OCI-M1 (cell line): ENCODE measurements at places on chromosomes 2 and 18.

GRCh38 chr2:19868701-19869580 is 32.8 kb downstream of the TTC32 start:
- DNase-seq, result no peak

GRCh38 chr2:238869293-238870124 is 21.6 kb downstream of the TWIST2 start:
- DNase-seq, result no peak

DNA sequence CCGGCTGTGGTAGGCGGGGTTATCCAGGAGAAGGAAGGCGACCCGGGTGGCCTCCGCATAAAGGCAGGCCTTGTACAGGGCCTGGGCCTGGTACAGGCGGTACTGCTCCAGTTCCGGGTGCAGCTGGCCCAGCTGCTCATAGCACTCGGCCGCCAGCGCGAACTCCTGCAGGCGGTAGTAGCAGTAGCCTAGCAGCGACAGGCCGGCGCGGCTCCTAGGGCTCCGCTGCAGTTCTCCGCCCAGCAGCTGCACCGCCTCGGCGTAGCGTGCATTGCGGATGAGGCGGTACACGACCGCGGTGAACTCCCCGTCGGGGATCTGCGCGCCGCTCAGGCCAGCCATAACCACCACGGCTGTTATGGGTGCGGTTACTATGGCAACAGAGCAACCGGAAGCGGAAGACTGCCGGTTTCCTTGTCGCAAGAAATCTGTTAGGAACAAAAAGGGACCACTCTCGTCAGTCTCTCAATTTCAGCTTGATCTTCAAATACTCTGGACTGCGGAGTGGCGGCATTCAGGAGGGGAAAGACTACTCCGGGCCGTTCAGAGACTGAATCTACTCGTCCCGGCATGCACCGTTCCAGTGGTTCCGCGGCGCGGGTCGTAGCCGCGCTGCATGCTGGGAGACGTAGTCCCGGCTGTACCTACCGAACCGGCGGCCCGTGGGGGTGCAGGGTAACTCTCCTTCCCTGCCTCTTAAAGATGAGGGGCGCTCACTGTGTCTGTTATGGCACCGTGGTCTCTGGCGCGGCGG is 160.0 kb downstream of the AGPS start:
- peak; percentile 96 for DNase-seq

- DNase-seq, result no peak
These were observed 3.4 kb downstream of the CASP8 start for GRCh38 chr2:201263779-201264178.

DNA sequence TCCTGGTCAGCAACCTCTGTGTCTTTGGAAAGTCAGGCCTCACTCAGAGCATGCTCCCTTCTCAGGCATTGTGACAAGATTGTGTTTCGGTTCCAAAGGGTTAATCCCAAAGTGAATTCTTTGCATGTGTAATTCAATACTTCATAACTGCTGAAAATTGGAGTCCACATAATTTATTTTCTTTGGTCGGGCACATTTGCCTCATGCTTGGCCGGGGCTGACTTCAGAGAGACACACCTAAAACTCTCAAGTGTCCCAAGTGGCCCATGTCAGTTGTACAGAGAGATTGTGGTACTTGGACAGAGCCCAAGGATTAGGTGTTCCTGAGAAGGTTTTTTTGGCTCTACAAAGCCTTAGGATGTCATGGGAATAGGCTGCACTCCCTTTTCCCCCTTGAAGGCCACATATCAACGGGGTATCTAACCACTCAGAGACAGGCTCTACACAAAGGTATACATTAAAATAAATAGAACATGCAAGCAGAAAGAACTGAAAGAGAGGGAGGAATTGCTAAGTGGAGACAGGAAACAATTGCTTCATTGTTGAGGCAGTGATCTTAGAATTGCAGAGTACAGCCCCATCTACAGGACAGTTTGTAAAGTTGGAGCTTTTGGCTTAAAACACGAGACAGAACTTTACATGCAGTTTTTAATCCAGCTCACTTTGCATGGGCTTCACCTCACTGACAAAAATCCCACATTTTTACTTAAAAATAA is 1232.3 kb upstream of the ZEB2 start:
- DNase-seq, result peak; percentile 88

- DNase-seq, result no peak
These were observed 187.5 kb upstream of the DTNA start for GRCh38 chr18:34522603-34523002.

- no peak for DNase-seq
These were observed 31.3 kb downstream of the TMEM247 start for GRCh38 chr2:46510598-46511177.

DNA sequence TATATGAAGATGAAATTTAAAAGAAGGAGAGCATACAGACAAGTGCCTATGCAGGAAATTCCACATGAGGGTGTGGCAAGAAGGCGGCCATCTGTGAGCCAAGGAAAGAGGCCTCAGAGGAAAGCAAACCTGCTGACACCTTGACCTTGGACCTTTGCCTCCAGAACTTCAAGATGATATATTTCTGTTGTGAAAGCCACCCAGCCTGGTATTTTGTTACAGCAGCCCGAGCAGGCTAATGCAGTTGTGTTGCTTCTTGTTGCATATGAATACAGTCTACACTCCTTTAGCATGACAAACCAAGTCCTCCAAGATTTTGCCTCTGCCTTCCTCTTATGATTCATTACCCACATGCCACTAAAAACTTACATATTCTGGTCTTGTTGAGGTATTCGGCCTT is 374.8 kb upstream of the TRIB2 start:
- DNase-seq, result no peak

DNA sequence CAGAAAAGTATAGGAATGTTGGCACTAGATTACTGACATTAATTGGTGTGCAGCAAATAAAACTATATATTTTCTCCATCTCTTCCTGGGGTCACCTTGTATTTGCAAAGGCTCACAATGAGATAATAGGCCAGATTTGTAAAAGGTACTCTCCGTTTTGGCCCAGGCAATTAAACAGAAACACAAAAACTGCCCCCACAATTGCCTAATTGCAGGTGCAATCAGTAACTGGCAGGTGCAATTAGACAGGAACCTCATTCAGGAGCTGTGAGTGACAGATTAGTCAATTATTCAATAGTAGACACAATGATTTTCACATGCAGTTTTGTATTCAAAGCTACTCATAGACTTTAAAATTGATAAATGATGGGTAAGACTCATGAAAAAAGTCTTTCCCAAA is 451.4 kb upstream of the ID2 start:
- DNase-seq, result no peak

GRCh38 chr18:59810735-59811520 is 88.9 kb upstream of the PMAIP1 start:
- no peak for DNase-seq

DNA sequence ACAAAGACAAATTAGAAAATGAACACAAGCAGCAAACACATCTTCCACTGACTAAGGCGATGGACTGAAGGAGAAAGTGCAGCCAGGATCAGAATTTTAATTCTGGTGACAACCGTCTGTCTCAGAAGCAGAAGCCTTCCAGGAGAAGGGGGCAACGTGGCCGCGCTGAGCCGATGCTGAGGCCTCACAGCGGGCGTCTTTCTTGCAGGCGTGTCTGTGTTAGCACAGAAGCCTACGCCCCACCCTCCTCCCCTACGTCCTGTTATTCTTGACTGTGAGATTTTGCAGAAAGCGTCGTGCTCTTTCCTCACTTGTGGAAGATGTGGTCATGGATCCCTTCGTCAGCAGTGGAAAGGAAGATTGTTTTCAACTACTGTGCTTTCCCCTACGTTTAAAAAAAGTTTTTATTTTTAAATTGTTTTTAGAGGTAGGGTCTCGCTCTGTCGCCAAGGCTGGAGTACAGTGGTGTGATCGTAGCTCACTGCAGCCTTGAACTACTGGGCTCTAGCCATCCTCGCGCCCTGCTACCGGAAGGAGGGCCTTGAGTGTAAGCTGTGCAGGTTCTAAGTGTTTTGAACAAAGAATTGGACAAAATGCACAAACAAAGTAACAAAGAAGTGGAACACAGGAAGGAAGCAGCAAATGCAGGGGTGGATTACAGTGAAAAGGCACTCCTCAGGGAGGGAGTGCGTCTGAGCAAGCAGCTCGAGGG is 422.0 kb downstream of the GALR1 start:
- no peak for DNase-seq

GRCh38 chr18:33113416-33113815 is 327.1 kb downstream of the CCDC178 start:
- DNase-seq, result no peak

DNA sequence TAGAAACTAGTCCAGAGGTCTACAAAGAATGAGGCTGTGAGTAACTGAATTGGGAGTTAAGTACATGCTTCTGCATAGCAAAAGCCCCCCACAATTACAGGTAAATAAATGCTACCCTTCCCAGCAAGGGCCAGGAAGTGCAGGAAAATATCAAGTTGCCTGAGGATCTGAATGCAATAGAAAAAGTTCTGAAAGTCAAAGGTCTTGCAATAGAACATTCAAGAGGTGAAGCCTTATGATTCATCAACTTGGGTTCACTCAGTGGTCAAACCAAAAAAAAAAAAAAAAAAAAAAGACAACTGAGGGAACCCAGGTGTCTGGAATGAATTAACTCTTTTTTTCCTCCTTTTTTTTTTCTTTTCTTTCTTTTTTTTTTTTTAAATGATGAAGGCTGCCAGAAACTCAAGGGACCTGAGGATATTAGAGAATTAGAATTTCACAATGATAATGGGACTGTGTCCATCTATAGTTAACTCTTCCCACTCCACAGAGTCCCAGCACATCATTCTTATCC is 42.9 kb upstream of the RFX8 start:
- DNase-seq, result no peak

DNA sequence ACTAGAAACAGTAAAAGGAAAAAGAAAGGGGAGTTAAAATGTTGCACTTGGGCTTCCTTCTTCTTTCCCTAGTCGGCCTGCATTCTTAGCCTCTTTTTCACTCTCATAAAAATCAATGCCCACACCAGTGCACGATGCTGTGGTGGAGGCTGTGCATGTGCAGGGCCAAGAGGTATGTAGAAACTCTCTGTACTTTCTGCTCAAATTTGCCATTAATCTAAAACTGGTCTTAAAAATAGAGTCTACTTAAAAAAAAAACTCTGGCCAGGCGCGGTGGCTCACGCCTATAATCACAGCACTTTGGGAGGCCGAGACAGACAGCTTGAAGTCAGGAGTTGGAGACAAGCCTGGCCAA is 11.1 kb downstream of the TRAPPC8 start:
- DNase-seq, result no peak

GRCh38 chr2:16271231-16271896 is 331.0 kb downstream of the MYCN start:
- no peak for DNase-seq

GRCh38 chr2:238220892-238221521 is 17.5 kb upstream of the ILKAP start:
- DNase-seq, result no peak

DNA sequence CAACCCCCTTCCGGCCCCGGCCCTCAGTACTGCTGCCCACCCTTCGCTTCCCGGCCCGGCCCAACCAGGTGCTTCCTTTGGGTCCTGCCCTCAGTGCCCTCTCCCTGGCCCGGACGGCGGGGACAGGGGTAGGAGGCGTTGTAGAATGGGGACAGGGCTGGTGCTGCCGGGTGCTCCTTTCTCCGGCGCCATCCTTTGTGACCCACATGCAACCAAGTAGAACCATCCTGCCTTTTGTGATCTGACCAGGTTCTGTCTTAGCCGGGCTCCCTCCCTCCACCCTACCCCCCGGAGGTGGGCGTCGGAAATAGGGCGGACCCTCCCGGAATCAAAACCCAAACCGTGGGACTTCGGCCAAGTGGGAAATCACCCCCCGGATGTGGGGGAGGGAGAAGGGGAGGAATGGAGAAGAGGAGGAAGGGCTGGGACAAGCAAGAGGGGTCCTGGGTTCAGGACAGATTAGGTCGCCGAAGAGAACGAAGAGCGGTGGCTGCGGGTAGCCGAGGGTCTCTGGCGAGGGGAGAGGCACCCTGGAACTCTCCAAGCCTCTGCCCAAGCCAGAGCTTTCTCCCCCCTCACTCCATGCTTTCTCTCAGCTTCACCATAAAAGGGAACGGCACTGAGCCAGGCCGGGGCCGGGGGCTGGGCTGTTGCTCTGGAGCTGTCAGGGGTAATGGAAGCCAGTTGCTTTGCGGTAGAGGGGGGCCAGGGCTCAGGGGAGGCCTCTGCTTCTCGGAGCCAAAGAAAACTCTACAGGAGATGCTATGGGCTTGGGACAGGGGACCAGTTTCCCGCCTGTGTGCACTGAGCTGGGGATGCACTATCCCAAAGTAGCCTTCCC is 756 bp upstream of the OST4 start:
- DNase-seq, result peak; percentile 58

DNA sequence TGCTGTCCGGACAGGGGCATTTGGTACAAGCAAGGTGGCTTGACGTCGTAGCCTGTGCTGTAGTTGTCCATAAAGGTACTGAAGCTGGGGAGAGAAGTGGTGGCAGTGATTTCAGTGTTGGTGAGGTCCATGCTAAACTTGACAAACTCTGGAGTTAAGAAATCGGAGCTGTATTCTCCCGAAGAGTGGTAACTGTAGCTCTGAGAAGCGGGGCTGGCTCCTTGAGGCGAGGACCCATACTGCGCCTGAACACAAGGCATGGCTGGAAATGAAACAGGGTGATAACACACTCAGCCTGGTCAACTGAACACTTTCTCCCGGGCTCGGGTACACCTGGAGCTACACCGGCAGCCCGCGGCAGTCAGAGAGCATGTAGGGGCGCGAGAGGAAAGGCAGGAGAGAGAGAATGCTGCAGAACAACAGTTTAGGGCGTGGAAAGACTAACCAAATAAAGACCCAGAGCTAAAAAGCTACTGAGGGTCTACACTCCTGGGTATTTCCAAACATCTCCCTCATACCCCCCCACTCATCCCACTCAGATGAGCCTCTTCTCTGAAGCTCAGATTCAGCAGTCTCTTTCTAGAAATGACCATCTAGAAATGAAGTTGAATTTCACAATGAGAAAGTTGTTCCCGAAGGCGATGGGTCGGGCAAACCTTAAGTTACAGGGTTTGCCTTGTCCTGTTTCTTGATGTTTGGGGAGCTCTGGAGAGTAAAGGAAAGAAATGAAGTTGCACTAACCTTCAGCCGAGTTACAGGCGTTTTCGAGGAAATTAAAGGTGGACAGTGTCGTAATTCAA is 2.4 kb downstream of the NR4A2 start:
- no peak for DNase-seq
